Naive thymus-derived CD4-positive, alpha-beta T cell (primary cell): ENCODE measurements at places on chromosomes 2 and 18.

- no peak for DNase-seq
Measured at GRCh38 chr2:159140070-159140769, 146.3 kb downstream of the WDSUB1 start.

- DNase-seq = no peak
Measured at GRCh38 chr2:47725808-47726207, 57.1 kb upstream of the MSH6 start.

GRCh38 chr18:68721681-68722583 is 7.0 kb upstream of the TMX3 start:
- DNase-seq = peak; percentile 33

- DNase-seq = no peak
Measured at GRCh38 chr2:176129813-176130146, 275 bp downstream of the HOXD8 start.

GRCh38 chr2:62785810-62786597 is 80.5 kb downstream of the EHBP1 start:
- no peak for DNase-seq

DNA sequence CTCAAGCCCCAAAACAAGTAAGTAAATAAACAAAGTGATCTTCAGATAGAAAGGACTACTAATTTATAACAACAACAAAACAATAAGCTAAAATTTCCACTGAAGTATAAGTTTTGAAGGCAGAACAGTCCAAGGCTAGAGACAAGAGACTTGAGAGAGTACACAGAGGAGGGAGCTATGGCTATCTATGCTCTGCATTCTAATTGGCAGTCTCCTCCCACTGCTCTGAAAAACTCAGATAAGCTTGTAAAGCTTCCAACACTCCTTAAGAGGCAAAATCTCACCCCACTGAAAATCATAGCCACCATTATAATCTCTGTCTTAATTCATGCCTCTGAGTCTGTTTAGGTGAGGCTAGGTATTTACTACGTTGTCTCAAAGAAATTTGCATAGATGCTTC is 714.6 kb upstream of the LRATD1 start:
- DNase-seq = no peak
